ENCODE measurements at places on chromosomes 12 and 14. TPM values are rescaled to one million over a fixed set of nuclear protein-coding genes. Genes with fewer than 3 reads are reported as not detected.

The JAG2 gene
- 30.5 TPM for total RNA-seq

The RND1 gene
- total RNA-seq = 0.41 TPM

DNA sequence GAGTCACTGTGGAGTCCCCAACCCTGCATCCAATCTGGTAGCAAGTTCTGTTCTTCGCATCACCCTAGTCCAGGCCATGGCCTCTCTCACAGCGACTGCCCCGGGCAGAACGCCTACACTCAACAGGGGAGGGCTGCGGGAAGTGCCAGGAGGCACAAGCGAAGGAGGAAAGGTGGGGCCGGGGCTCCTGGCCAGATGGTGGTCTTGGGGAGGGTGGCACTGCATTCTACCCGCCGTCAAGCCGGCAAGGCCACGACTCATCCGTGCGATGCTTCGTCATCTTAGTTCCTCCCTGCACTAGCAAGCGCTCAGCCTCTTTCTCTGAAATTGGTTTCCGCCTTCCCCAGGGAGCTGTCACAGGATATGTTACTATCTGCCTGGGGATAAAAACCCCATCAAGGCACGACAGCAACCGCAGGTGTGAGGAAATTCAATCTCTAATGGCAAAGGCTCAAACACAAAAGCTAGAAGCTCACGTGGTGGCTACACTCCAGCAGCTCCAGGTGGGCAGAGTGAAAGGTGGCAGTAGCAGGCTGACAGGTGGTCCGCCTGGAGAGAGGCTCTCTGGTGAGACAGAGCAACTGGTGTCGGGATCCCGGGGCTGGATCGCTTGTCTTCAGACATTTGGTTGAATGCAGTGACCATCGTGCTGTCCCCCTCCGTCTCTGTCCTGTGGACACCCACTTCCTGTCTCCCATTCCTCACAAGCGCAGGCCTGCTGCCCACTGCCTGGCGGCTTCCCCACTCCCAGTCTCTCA, 34.1 kb downstream of the ACADS start:
- DNase-seq = no peak

The FZD10 gene
- 11.8 TPM for total RNA-seq

DNA sequence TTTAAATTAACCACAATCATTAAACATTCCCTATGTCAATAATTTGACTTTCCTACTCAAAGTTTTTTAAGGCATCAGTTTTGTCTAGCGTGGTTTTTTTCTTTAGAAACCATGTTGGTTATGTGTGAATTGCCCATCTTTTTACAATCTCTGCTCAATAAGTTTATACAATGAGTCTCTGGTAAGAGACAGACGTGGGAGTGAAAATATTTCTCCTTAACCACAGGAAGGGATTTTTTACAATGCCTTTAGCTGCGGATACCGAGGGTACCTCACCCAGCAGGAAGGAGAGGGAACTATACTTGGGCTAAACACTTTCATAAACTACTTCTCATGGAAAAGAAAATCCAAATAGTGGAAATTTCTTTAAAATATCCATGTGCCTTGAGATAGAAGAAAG, 191.4 kb upstream of the BCL2L14 start:
- no peak for DNase-seq

- no peak for DNase-seq
These were observed 11.7 kb downstream of the PELI2 start for GRCh38 chr14:56129933-56130332.

DNA sequence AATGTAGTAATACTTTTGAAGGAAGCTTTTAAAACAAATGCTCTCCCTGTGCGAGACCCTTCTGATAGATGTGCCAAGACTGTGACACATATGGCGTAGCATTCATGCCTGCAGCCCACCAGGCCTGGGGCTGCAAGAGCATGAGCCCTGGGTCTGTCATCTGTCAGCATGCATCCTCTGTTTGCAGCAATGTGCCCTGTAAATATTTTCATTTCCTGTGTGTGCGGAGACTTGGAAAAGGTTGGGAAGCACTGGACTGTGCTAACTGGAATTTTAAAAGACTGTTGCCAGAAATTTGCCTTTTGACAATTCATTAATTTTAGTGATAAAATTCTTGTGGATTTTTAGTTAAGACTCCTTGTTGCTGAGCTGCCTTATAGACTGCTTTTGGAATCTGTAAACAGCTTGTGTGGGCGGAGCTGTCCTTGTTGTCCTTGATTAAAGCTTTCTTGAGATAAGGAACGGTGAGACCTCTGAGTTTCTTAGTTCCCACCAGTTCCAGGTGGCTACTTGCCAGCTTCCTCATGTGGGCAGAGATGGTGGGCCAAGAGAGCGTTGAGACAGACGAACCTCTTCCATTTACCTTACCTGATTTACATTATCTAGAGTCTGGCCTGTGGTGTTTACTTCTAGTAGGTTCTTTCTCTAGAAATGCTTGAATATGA, 23.4 kb downstream of the MARK3 start:
- no peak for DNase-seq

The EPYC gene
- total RNA-seq = not detected

GRCh38 chr14:32565256-32565655, 236.2 kb downstream of the AKAP6 start:
- DNase-seq = no peak

DNA sequence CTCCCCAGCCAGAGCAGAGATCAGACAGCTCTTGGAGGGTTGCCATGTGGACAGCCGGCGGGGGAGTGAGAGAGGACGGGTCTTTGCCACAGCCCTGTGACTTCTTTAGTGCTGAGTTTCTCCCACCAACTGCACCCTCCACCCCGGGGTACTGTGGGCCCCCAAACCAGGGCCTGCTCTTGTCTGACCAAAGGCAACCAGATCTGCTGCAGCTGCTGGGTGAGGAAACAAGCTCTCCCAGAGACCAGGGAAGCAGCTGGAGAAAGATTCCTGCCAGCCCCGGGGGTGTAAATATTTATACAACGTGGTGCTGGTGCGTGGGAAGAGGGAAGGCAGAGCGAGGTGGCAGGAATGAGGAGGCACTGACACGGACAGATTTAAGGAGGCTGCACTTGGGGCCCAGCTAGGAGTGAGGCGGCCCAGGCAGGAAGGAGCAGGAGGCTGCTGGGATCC, 14.3 kb upstream of the ZFP36L1 start:
- peak; percentile 41 for DNase-seq

- DNase-seq = no peak
These were observed 179.4 kb upstream of the ARHGAP5 start for GRCh38 chr14:31897581-31898186.

- DNase-seq = no peak
These were observed 21.6 kb downstream of the C12orf71 start for GRCh38 chr12:27060740-27061139.

DNA sequence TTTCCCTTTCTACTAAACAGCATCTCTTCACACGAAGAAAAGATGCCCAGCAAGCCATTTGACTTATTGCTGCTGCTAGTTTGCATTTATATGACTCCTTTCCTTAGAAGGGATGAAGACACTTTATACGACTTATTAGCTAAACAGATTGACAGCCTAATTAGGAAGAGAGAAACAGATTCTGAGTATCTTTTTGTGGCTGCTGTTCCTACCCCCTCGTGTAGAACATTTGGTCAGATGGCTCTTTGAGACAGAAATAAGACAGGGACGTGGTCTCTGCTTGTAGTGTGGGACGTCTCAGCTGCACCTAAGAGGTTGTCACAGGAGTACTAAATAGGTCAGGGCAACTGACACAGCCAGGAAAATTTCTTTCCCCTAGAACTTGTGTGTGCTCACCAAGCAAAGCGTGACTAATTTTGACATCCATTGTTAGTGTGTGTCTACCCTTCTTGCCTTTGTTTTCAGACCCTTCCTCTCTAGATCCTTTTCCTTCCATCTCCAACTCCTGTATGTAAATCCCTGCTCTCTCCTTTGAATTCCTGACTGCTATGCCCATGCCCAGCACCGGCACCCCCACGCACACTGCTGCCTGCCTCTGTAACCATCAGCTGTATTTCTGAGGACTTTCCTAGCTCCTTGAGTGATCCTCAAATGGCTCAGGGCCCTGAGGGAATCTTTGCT, 83.2 kb downstream of the DAD1 start:
- no peak for DNase-seq

DNA sequence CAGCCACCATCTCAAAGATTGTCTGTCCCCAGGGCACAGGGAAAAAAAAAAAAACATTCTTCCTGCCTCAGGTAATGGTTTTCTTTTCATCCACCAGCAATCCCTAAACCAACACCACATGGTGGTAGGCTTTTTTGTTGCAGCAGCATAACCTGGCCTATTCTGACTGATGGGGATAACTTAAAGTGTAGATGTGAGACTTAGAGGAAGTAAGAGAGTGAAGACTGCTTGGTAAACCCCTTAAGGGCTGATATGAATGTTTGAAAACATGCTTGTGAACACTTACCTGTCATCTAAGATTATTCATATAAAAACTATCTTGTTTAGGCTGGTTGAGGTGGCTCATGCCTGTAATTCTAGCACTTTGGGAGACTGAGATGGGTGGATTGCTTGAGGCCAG, 130.2 kb upstream of the RAP1B start:
- no peak for DNase-seq

The KCNK10 gene
- 4.9 TPM for total RNA-seq

DNA sequence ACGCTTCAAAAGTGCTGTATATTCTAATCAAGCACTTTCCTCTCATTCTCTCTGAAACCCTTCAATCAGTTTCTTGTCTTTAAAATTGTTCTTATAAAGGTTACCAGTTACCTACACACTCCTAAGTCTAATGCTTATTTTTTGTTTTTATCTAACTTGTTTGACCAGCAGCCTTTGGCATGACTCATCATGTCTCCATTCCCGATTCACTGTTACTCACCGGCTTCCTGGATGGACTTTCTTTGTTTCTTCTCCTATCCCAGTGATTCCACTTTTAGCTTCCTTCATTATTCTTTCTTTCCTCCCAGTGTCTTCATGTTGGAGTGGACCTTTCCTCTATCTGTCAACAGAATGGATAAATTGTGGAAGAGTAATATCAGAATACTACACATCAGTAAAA, 368.6 kb upstream of the CCDC196 start:
- DNase-seq = no peak

The SSTR1 gene
- 0.80 TPM for total RNA-seq

The NPFF gene
- total RNA-seq = not detected

DNA sequence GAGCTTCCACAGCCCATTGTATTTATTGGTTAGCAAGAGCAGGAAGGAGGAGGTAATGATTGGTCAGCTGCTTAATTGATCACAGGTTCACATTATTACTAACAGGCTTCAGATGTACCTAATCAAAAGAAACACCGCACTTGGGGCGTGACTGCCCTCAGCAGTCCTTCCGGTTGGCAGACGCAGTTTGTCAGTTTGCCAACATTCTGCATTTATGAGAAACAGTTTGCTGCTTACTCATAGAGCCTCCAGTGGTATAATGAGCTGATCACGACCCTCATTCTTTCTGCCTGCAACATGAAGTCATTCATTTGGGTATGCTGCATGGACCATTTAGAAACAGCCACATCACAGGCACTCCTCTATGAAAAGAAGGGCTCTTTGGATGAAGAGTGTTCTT, 42.5 kb upstream of the PPM1H start:
- peak; percentile 33 for DNase-seq

GRCh38 chr14:99968941-99969340, 96.3 kb upstream of the EVL start:
- no peak for DNase-seq

The DAO gene
- not detected for total RNA-seq

- no peak for DNase-seq
These were observed 90.9 kb downstream of the GALNT9 start for GRCh38 chr12:132238488-132238854.

DNA sequence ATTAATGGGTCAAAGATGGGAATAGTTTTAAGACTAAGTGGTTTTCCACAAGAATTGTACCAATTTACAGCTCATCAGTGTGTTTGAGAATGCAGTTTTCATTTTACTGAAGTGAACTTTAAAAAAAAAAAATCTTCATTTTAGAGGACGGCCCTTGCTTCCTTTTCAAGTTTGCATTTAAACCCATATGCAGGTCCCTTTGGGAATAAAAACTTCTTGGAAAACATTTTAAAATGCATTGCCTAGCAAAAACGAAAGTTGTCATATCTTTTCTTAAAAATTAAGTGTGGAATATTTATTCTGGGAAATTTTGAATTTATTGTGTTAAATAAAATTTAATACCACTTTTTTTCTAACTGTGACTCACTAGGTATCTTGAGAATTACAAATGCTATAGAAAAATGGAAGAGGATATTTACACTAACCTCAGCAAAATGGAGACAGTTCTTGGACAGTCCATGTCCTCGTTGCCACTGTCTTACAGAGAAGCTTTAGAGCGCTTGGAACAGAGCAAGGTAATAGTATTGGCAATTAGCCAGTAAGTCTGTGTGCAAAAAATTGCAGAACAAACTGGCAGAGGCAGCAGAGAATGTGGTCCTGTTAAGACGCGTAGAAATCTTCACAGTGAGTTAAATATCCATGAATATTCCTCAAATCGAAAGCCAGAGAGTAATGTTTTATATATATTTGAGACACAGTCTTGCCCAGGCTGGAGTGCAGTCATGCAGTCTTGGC, 209.7 kb downstream of the SYNE2 start:
- DNase-seq = no peak

DNA sequence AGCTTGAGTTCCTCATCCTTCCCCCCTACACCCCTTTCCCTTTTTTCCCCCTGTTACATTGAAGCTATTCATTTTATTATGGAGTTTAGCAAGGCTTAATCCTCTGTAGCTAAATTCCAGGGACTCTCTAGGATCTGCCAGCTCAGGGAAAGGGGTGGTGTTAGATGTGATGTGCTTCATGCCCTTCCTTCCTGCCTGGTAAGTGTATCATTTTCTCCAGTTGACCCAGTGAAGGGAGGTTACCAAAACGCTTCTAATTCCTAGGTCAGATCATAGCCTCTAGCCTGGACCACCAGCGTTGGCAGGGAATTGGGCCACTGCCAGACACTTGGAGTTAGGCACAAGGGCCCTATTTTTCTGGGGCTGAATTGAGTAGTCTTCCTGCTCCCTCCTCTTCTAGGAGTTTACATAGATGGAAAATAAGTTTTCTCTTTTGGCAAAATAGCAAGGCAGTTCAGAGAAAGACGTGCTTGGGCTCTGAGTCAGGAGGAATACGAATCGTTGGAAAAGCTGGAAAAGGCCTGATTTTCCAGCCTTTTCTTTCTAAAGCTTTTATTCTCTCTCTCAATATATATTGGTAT, 88.3 kb downstream of the NPAS3 start:
- DNase-seq = no peak

The CLEC6A gene
- not detected for total RNA-seq

The LRRC74A gene
- 6.0 TPM for total RNA-seq

The LPAR5 gene
- total RNA-seq = 0.59 TPM

DNA sequence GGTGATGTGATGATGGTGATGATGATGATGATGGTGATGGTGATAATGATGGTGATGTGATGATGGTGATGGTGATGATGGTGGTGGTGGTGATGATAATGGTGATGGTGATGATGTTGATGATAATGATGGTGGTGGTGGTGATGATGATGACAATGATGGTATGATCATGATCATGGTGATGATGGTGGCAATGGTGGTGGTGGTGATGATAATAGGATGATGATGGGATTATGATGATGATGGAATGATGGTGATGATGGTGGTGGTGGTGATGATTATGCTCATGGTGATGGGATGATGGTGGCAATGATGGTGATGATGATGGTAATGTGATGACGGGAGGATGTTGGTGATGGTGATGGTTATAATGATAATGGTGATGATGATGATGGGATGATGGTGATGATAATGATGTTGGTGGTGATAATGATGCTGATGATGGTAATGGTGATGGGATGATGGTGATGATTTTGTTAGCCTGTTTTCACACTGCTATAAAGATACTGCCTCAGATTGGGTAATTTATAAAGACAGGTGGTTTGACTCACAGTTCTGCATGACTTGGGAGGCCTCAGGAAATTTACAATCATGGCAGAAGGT, 314.8 kb upstream of the SFSWAP start:
- DNase-seq = no peak

The CFAP54 gene
- total RNA-seq = 2.3 TPM

The TPH2 gene
- total RNA-seq = not detected

All from prostate gland (tissue), 2 donors.